Panc1 (cell line): ENCODE measurements at places on chromosomes 16 and 17. TPM values are rescaled to one million over a fixed set of nuclear protein-coding genes. Genes with fewer than 3 reads are reported as not detected.

DNA sequence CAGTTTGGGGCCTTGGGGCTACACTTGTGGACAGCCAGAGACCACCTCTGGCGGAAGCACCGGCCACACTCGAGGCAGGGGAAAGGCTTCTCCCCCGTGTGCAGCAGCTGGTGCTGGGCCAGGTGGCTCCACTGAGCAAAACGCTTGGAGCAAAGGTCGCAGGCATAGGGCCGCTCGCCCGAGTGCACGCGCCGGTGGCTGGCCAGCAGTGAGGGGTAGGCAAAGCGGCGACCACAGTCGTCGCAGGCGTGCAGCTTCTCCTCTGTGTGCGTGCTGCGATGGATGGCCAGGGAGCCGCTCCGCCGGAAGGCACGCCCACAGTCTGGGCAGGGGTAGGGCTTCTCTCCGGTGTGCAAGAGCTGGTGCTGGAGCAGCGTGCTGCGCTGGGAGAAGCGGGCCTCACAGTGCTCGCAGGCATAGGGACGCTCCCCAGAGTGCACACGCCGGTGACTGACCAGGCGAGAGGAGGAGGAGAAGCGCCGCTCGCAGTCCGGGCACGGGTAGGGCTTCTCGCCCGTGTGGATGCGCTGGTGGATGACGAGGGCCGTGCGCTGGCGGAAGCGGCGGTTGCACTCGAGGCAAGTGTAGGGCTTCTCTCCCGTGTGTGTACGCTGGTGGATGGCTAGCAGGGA, 5.8 kb downstream of the ZNF689 start:
- no peak for DNase-seq

DNA sequence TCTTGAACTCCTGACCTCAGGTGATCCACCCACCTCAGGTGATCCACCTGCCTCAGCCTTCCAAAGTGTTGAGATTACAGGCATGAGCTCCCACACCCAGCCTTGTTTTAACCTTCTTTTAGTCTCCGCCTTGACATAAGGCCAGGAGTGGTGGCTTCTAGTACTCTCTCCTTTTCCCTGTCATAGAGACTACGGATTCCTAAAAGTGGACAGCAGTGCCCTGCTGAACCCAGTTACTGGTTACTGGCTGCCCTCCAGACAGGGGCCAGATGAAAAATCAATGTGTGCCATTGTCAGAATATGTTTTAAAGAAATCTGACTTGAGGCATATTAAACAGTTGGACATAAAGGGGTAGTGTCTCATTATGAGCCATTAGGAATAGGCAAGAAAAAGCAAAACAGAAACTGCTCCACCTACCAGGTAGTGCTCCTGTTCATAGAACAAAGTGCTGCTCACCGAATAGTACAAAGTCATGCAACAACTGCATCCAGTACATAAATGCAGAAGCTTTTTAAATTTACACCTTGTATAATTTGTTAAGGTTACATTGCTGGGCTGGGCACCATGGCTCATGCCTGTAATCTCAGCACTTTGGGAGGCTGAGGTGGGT, 32.1 kb downstream of the TRIM25 start:
- DNase-seq, result no peak

GRCh38 chr16:30748634-30749445, 615 bp downstream of the PHKG2 start:
- DNase-seq, result no peak

GRCh38 chr16:80607204-80607603, 66.4 kb downstream of the DYNLRB2 start:
- DNase-seq, result no peak

GRCh38 chr16:89048090-89048725, 45.4 kb upstream of the ACSF3 start:
- DNase-seq, result no peak

DNA sequence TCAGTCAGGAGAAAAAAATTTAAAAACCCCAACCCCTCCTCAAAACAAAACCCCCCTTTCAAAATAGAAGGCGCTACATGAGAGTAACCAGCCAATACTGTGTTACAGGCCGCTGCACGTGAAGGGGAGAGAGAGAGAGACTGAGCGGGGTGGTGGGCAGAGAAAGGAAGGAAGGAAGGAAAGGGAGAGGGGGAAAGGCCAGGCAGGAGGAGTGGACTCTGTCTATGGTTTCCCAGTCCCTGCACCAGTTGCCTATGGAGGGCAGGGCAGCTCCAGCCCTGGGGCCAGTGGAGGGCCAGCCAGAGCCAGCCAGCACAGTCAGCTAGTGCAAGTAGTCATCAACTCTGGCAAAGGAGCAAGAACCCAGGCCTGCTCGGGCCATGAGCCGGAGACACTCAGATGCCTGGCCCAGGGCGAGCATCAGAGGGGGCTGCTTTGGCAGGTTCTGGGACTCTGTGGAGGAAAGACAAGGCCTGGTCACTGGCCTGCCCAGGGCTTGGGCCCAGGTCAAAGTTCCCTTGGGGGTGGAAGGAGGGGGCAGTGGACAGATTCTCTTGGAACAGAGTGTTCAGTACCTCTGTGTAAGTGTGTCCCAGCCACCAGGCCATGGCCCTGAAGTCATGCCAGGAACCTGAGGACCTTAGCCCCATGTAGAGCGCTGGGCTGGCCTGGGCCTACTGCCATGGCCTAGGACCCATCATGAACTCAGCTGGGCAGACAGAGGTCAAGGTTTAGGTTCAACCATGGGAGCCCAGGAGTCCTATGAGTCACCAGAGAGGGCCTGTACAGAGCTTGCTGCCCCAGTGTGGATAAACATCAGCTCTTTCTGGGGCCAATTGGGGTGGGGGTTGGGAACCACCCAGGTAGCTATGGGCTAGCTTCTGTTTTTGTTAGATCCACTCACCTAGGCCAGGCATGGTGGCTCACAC, 7.3 kb upstream of the GFOD2 start:
- no peak for DNase-seq

- no peak for DNase-seq
Observed at GRCh38 chr17:68621065-68621464, 19.9 kb upstream of the FAM20A start.

DNA sequence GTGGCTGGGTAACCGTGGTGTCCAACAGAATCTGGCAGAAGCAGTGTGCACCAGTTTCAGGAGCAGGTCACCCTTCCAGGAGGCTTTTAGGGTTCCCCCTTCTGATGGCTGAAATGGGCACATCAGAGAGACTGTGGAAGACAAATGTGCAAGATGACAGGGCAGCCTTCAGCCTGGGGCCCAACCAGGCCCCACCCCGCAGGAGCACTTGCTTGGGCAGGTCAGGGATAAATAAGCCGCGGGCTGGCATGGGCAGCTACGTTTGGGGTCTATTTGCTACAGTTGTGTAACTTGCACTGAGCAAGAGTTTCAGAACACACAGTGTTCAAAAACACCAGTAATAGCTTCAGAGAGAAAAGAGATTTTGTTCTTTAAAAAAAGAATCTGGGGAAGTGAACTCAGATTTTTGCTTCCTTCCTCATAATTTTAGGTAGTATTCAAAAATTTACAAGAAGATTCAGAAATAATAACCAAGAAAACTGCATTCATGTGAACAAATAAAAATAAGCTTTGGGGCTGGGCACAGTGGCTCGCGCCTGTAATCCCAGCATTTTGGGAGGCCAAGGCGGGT, 44.9 kb upstream of the BAHCC1 start:
- DNase-seq, result no peak

DNA sequence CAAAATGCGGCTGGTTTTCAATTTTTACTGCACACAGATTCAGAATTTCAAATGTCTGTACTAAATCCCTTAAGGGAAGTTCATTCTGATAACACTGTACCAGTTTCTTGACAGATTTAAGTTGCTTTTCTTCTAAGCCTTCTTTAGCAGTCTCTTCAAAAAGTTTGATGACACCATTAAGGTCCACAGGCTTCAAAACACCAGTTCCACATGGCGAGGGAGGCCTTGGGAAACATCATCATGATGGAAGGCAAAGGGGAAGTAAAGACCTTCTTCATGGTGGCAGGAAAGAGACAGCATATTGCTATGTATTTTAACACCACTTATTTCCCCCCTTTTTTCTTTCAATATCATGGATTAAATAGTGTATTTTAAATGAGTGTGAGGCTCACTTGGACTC, 24.5 kb downstream of the NLRC5 start:
- DNase-seq, result no peak

- no peak for DNase-seq
Observed at GRCh38 chr16:17070882-17071592, 399.7 kb downstream of the XYLT1 start.

GRCh38 chr16:24452724-24453123, 86.6 kb upstream of the RBBP6 start:
- no peak for DNase-seq

DNA sequence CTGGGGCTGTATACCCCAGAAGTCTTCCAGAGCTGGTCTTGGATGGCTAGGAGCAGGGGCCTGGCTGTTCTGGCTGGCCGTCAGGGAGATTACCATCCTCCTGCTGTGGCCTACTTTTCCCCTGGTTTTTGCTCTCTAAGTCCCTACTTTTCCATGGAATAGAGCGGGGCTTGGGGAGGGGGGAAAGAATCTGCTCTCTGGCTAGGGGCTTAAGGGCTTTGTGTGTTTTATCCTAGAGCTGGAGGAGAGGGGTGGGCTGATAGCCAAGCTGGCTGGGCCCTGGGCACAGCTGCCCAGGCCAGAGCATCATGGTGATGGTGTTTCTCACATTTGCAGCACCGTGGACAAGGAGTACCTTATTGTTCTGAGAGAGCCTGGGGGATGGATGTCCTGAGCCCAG, 3.6 kb downstream of the NRN1L start:
- no peak for DNase-seq

DNA sequence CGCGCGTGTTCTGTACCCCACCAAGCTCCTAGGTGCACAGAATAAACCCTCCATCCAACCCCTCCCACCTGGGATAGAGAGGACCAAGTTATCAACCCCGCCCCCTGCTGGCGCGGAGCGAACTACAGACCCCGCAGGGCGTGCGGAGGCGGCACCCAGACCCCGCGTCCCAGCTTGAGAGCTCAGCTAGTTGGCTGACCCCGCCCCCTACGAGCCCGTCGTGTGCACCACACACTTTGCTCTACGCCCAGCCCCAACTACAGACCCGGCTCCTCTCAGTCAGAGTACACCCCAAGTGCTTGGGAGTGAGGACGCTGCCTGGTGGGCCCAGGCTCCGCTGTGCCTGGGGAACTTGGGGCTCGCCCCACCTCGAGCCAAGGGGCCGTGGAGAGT, 1.5 kb downstream of the GRIN2A start:
- DNase-seq, result no peak

- DNase-seq, result no peak
Observed at GRCh38 chr16:89525146-89525913, 17.1 kb downstream of the SPG7 start.

DNA sequence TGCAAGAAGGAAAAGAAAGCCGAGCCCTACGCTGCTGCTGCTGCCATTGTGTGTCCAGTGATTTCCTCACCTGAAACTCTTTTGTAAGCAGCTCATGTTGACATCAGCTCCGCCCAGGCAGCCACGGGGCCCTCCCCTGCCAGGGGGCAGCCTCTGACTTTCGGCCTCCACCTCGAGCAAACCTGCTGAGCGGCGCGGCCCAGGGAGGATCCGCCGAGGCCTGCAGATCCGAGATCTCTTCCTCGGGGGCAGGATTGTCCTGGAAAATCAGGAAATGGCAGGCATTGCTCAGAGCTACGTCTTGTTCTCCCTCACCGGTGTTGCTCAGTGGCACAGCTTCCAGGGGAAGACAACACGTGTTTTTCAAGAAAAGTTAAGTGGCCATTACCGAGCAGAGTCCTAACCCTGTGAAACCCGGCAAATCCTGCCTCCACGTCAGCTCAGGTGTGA, 35.6 kb upstream of the ZNF750 start:
- DNase-seq, result no peak

The SDR42E2 gene
- 0.05 TPM for total RNA-seq

The KRT24 gene
- not detected for total RNA-seq

The FGF11 gene
- 4.4 TPM for total RNA-seq

The CDK12 gene
- 57.8 TPM for total RNA-seq

The KRT31 gene
- not detected for total RNA-seq

The KRT27 gene
- not detected for total RNA-seq

The ALOX12B gene
- total RNA-seq, result not detected

The CACNG4 gene
- total RNA-seq, result 40.3 TPM

The ZNF652 gene
- total RNA-seq, result 42.4 TPM

The KRTAP17-1 gene
- not detected for total RNA-seq

The ATP2C2 gene
- total RNA-seq, result 0.67 TPM

The CD79B gene
- total RNA-seq, result not detected
